ENCODE measurements at places on chromosomes 5 and 9.

DNA sequence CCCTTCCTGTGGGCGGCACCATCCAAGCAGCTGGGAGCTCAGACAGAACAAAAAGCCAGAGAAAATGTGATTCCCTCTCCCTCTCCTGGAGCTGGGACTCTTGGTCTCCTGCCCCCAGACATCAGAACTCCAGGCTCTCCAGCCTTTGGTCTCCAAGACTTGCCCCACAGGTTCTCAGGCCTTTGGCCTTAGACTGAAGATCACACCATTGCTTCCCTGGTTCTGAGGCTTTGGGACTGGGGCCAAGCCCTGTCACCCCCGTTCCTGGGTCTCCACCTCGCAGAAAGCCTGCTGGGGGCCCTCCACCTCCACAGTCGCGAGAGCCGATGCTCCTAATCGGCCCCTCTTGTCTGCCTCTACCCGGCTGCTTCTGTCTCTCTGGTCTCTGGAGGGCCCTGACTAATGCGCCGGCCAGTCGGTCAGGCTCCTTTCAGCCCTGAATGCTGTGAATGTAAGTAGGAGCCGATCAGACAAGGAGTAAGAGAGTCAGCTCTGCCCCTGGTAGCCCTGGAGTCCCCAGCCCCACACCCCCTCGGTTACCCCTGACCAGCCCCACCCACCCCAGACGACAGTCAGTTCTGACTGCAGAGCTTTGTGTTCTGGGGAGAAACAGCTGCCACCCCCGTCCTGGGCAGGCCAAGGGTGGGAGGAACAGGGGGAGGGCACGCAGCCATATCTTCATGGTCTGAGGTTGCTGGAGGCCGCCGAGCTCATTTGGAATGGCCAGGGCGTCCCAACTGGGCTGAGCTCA is 57.5 kb downstream of the VAV2 start:
- no peak for DNase-seq

DNA sequence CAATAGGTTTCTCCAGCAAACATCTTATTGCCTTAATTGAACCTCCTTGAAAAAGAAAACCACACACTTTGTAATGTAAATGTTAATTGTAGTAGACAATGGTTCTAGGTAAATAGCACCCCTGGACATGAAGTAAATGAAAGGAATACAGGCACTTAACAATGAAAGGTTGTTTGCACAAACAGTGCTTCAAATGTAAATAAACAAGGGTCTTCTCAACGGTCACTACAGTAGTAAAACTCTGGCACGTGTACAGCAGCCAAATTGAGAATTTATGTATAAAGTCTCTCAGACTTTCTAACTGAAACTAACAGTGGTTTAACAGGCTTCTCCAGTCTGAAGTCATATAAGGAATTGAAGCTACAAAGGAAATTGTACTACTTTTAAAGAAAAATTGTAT is 218.3 kb downstream of the MEF2C start:
- DNase-seq, result no peak

DNA sequence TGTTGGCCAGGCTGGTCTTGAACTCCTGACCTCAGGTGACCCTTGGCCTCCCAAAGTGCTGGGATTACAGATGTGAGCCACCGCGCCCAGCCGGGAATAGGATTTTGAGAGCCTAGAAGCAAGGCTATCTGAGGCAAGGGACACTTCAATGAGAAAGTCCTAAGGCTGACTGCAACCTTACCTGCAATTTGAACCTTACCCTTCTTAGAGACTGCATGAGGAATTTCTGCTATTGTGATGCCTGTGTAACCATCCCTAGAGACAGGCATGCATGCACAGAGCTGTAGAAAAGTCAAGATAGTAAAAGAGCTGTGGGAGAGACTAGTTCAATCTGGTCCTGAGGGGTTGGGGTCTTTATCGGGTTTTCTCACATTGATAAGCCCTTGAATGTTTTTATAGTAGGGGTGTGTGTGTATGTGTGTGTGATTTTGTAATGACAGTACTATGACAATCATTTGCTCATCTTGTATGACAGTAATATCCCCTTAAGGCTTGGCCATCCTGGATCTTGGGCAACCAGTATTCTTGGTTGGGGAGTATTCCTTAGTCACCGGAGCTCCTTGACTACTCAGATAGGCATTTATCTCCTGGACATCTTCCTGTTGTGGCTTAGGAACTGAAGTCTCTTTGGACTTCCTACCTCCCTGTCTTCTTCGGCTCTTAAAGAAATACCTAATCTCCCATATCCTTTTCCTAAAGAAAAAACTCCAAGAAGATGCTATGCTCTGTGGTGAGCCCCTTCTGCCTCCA is 11.2 kb downstream of the DNAJB5 start:
- no peak for DNase-seq

DNA sequence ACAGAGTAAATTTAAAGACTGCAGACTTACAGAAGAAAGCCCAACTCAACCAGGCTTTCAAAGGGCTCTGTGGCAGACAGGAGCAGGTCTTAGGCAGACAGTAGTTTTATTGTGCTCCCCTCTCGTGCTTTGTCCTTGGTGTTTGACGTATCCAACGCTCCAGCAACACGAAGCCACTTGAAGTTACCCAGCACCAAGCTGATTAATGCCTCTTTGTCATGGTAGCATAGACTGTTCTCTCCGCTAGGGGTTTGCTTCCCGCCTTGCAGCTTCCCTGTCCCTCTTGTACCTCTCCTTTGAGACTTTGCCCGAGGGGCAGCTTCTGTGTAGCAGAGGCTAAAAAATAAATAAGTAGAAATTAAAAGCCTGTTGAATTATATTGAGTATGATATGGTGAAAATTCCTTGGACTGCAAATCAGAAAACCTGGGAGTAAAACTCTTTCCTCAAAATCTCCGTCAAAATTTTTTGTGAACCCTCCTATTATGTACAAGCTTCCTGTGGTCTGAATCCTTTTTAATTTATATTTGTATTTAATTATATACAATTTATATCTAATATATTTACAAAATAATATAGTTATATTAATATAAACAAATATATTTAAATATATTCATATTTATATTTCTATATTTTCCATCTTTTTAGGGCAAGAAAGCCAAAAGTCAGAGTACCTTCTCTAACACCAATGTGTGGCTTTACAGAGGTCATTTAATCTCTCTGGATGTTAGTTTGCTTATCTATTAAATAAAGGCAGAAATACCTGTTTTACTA is 405.4 kb downstream of the DMAC1 start:
- DNase-seq, result no peak

- no peak for DNase-seq
Measured at GRCh38 chr9:107227774-107228173, 55.3 kb upstream of the RAD23B start.

GRCh38 chr5:149216496-149216895 is 55.2 kb upstream of the AFAP1L1 start:
- DNase-seq, result no peak

DNA sequence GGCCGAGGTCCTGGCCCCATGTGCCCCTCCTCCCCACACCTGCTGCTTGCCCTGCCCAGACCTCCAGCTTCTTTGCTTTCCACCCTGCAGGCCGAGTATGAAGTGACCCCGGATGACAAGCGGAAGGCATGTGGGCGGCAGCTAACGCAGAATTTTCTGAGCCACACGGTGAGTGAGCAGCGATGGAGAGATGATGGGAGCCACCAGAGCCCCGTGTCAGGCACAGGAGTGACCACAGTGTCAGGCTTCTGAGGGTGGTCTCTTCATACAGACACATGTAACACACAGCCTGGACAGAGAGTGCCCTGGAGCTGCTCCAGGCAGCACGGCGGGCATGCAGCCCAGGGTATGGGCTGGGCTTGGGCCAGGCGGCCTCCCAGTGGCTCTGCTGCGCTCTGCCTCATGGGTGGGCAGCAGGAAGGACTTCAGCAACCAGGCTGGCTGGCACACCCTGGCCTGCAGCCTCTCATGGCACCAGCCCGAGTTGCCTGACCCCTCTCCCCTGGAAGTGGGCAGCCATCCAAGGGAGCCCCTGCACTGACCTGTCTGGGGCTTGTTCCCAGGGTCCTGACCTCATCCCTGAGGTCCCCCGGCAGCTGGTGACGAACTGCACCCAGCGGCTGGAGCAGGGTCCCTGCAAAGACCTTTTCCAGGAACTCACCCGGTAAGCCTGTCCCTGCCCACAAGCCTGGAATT is 5.8 kb downstream of the GRK6 start:
- DNase-seq, result no peak

- no peak for DNase-seq
Measured at GRCh38 chr9:134643222-134643671, 1.6 kb downstream of the COL5A1 start.

GRCh38 chr9:86706391-86706790 is 240.9 kb downstream of the GAS1 start:
- DNase-seq, result no peak

DNA sequence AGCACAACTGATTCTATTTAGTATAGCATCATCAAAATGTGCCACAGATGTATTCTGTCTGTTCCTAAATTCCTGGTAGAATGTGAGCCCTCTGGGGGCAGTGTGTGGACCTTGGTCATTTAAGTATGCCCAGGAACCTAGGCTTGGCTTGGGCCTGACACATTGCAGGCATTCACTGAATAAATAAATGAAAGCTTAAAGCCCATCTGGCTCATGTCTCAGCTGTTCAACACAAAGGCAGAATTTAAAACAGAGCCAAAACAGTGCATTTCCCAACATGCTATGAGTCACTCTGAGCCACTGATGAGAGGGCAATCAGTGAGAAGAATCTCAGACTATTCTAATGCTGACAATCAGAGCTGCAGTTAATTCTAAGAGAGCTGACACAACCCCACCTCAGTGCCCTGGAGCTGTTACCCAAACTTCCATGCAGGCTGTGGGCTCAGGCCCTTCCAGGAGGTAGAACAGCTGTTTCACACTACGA is 8.1 kb downstream of the FAM193B start:
- no peak for DNase-seq

GRCh38 chr5:57749396-57749795 is 266.8 kb upstream of the ACTBL2 start:
- no peak for DNase-seq

- DNase-seq, result no peak
Measured at GRCh38 chr5:150340614-150341255, 16.8 kb upstream of the TCOF1 start.

GRCh38 chr9:109487247-109487646 is 10.9 kb downstream of the PTPN3 start:
- no peak for DNase-seq

DNA sequence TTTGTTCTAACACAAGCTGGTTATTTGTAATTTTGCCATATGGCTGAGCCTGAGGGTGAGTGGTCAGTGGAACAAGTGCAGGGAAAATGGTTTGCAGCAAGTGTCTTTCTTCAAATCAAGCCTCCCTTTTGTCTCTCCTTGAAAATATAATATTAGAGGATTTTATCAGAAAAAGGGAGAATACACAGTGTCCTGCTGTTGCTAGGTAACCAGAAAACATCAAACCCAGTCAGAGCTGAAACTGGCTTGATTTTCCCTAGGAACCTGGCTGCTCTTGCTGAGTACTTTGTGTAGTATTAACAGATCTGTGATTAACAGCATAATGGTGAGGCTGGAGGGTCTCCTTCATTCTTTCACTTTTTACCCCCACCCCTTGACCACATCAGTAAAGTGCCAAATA is 314.0 kb downstream of the ARHGEF28 start:
- DNase-seq, result no peak
